Mammary epithelial cell (primary cell): ENCODE measurements at places on chromosomes 7 and 10. TPM values are rescaled to one million over a fixed set of nuclear protein-coding genes. Genes with fewer than 3 reads are reported as not detected.

DNA sequence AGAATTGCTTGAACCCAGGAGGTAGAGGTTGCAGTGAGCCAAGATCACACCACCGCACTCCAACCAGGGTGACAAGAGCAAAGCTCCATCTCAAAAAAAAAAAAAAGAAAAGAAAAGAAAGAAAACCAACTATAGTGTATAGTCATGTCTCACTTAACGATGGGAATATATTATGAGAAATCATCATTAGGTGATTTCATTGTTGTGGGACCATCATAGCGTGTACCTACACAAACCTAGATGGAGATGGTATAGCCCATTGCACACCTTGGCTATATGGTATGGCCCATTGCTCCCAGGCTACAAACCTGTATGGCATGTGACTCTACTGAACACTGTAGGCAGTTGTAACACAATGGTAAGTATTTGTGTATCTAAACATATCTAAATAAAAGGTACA lies 8.5 kb upstream of the GALNT11 start:
- DNase-seq, result no peak

- DNase-seq, result peak; percentile 36
Measured at GRCh38 chr7:155660059-155660757, 15.7 kb downstream of the RBM33 start.

DNA sequence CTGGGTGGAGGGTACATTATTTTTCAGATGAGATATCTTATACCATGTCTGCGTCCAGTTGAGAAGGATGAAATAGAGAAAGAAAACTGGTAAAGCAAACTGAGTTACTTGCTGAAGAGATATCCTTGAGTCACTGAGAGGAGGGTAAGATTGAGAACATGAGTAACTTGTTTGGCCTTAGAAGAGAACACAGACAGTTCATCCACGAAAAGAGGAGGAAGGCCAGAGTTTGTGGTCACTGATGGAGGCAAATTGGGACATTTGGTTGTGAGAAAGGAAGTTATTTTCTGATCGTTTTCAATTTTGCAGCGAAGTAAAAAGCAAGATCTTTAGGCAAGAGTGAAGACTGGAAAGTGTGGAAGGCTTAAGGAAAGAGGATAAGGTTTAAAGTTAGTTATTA lies 15.6 kb downstream of the MBL2 start:
- no peak for DNase-seq

The HABP2 gene
- polyA plus RNA-seq, result not detected

The ZKSCAN5 gene
- 7.1 TPM for polyA plus RNA-seq

The HTR5A gene
- not detected for polyA plus RNA-seq
